ENCODE measurements at places on chromosomes 16 and 17. TPM values are rescaled to one million over a fixed set of nuclear protein-coding genes. Genes with fewer than 3 reads are reported as not detected.

- no peak for DNase-seq
Observed at GRCh38 chr17:69141431-69142174, at the start of gene ABCA6. Gene ABCA6 (minus strand): TSS chr17:69141895. CDS start chr17:69140703, 1,192 bp downstream.

The NACA2 gene
- not detected for total RNA-seq

DNA sequence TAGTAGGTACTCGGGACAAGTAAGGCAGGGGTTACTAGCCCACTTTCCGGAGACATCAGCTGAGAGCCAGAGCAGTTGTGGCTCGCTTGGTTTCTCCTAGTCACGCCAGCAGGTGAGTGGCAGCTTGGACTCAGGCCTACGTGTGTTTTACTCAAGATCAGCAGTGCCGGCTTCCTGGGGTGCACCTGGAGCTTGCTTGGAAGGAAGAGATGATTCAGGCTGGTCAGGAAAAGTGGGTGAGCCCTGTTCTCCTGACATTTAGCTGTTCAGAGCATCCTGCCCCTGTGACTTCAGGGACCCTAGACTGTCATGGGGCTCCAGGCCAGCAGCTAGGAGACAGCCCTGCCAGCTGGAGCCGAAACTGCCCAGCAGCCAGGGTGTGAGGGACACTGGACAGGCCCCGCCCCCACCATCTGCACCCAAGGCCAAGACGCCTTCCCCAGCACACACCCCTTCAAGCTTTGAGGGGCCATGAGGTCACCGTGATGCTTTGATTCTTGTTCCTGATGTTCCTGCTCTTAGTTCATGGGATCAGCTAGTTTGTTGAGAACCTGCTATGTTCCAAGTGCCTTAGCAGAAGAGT lies 238.0 kb upstream of the CIBAR2 start:
- no peak for DNase-seq

The CD300H gene
- total RNA-seq = not detected

The P2RX5 gene
- total RNA-seq = 1.3 TPM

The OR2C1 gene
- total RNA-seq = not detected

GRCh38 chr17:71628306-71628705 lies 492.5 kb upstream of the SOX9 start:
- DNase-seq = no peak

The KRTAP1-1 gene
- total RNA-seq = not detected

DNA sequence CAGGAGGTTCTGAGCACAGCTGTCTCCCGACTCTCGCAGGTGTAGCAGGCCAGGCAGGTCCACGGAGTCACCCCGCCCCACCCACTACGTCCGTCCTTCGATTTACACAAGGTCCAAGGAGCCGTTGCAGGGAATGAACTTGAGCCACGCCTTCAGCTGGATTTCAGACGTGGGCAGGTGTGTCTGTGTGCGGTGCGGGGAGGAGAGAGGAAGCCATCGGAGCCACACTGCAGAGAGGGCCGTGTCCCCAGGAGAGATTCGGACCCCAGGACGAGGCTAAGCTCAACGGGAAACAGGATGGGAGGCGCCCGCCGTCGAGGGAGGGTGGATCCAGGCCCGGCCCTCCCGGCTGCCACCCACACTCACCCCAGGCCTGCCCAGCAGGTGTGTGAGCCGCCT lies 50.3 kb downstream of the RPH3AL start:
- DNase-seq = no peak

DNA sequence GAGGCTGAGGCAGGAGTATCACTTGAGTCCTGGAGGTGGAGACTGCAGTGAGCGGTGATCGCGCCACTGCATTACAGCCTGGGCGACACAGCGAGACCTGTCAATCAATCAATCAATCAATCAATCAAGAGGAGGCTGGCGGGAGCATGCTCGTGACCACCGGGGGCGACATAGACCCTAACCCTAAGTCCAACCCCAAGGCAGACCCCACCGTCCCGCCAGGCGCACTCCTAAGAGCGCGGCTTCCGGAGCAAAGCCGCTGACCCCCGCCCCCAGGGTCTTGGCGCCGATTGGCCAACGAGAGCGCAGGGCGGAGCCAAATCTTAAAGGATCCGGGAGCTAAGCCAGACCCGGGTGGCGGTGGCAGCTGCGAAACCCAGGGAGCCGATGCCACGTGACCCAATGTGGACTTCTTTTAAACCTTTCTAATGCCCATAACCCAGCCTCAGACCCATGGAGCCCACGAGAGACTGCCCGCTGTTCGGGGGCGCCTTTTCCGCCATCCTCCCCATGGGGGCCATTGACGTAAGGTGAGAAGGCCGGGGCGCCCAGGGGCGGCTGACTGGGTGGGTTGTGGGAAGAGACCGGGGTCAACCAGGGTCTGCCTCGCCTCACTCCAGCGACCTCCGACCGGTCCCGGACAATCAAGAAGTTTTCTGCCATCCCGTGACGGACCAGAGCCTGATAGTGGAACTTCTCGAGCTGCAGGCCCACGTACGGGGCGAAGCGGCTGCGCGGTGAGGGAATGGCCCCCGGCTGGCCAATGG lies at the start of gene RANGRF:
Gene RANGRF (plus strand): TSS at position 335 of the 767 bp plus-strand sequence. CDS start 119 bp downstream, at position 454.
- peak; percentile 94 for DNase-seq

DNA sequence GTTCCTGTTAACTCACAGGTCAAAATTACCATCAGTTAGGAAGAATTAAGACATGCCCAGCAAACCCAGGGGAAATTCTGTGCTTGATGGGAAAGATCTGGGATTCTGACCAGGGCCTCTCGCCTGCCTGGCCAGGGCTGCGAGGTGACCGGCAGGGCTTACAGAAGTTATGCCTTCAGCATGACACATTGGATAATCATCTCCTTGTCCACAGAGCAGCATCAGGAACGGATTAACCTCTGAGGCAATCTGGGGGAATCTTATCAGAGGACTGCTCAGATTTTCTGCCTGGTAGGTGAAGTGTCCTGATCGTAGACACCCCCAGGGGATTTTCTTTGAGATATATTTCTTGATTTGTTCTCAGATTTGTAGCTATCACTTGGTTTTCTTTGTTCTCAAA lies 172.5 kb downstream of the HS3ST3A1 start:
- no peak for DNase-seq

DNA sequence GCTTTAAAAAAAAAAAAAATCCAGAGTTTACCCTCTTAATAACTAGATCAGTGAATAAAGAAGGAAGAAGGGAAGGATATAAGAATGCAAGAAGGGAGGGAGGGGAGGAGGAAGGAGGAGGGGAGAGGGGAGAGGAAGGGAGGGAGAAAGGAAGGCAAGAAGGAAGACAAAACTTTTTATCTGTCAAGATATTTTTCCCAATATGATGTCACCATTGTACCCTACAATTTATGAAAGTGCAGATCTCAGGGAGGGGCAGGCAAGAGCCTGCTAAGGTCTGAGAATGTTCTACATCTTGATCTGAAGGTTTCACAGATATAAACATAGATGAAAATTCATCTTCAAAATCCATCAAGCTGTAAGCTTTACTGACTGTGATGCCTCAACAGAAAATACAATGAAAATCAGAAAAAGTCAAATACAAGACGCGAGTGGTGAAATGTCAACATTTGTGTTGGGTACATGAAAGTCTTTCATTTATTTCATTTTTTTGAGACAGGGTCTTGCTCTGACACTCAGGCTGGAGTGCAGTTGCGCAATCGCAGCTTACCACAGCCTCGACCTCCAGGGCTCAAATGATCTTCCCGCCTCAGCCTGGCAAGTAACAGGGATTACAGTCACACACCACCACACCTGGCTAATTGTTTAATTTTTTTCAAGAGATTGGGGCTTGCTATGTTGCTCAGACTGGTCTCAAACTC lies 57.1 kb upstream of the EMP2 start:
- DNase-seq = no peak

The WFDC1 gene
- 33.5 TPM for total RNA-seq

DNA sequence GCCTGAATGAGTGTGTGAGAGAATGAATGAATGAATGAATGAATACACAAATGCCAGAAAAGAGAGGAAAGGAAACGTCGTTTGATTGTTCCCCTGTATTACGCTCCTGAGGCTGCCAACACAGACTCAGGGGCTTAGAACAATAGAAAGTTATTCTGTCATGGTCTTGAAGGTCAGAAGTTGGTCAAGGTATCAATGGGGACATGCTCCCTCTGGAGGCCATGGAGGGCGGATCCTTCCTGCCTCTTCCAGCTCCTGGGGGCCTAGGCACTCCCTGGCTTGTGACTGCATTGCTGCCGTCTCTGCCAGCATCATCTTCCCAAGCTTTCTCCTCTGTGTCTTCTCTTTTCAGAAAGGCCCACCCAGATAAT lies 1.5 kb upstream of the SLC38A8 start:
- peak; percentile 48 for DNase-seq

DNA sequence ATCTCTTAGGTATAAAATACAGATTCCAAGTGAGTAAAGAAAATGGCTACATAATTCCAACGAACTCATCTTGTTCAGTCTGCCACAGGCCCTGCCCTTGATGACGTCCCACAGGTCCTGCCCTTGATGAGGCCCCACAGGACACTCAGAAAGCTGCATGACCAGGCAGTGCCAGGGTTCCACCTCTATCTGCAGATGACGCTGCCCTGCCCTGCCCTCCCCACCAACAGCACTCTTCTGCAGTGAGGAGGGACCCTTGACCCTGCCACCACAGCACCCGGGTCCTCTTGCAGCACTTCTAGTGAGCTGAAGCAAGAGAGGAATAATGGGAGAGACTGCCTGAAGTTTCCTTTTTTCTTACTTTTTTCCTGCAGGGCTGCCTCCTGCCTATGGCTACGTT lies 118.4 kb downstream of the VPS53 start:
- DNase-seq = no peak

DNA sequence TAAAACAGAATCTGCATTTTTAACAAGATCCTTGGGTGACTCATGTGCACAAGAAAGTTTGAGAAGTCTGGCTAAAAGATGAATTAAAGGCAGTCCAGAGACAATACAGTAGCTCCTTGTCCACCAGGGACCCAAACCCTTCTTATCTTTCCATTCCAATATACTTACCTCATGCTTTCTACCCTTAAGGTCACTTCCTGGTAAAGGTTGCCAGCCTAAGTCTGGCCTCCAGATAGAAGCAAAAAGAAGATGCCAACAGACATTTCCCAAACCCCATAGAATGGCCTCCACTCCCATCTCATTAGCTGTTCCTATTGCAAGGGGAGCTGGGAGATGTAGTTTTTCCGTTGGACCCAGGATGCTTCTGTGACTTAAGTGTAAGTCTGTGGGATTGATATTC lies 101.4 kb upstream of the XYLT1 start:
- no peak for DNase-seq

DNA sequence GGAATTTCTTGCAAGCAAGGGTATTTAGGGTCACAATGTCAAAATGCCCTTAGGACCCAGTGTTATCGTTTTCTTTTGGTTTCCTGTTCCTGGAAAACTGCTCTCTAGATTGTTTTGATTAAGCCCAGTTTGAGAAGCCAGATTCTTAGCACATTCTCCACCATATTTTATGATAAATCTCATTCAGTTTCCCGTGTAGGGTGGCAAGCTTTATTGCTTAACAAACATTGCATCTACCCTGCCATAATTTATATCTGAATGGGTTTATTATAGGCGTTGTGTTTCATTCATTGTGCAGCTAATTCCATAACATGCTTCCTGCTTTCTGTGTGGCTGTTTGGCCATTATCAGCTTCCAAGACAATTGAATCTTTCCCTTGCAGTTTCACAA lies 389.1 kb upstream of the DYNLRB2 start:
- DNase-seq = no peak

The MYLK3 gene
- total RNA-seq = 0.78 TPM

GRCh38 chr17:556431-556995 lies 158.1 kb downstream of the VPS53 start:
- DNase-seq = no peak

GRCh38 chr16:74280448-74280847 lies 16.2 kb upstream of the PSMD7 start:
- no peak for DNase-seq

The CLDN7 gene
- total RNA-seq = 3.3 TPM

GRCh38 chr17:57038486-57038885 lies 46.6 kb upstream of the AKAP1 start:
- no peak for DNase-seq

The TSNAXIP1 gene
- total RNA-seq = 1.1 TPM

The GPR139 gene
- total RNA-seq = not detected

DNA sequence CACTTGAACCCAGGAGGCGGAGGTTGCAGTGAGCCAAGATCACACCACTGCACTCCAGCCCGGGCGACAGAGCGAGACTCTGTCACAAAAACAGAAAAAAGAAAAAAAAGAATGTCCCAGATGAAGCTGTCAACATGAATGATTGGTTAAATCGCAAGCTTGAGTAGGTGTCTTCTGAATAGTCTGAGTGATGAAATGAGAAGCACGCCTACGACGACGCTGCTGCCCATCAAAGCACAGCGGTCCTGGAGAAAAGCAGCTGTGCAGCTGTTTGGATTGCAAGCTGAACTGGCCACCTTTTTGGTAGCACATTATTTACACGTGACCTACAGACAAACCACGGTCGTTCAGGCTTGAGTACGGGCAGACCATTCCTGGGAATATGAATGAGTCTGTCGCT lies 12.5 kb downstream of the ADCY9 start:
- peak; percentile 38 for DNase-seq

DNA sequence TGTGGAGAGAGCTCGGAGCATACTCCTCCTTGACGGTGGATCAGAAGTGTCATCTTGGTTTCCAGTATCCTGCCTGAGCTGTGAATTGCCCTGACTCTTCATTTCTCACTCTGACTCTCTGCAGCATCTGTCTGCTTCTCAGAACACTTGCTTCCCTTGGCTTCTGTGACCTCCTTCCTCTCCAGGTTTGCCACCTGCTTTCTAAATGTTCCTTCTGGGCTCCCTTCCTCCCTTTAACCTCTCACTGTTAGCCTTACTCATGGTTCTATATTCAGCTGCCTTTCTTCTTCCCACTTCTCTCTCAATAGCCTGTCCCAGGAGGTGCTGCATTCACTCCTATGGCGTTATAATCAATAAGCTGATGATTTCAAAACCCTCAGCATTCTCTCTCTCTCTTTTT lies 11.2 kb upstream of the PRKAR1A start:
- DNase-seq = no peak

The PRKCB gene
- 6.3 TPM for total RNA-seq

- DNase-seq = no peak
Observed at GRCh38 chr17:12310811-12311210, 290.1 kb downstream of the MAP2K4 start.

GRCh38 chr16:396605-397004 lies 394 bp upstream of the NME4 start:
- DNase-seq = no peak

The CCL13 gene
- total RNA-seq = 10.4 TPM

GRCh38 chr16:8370374-8371270 lies 219.7 kb downstream of the TMEM114 start:
- DNase-seq = no peak

- DNase-seq = no peak
Observed at GRCh38 chr16:84136331-84137125, 8.4 kb downstream of the HSDL1 start.

DNA sequence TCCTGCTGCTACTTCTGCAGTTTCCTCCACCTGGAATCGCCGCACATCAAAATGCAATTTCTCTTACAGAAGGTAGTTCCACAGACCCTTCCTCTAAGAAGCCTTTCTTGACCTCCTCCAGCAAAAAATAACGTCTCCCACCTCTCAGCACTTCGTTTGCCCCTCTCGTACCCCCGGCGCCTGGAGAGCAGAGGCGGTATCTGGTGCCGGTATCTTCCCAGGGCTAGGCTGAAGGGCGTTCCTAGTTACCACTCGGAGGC lies 482 bp downstream of the DCTPP1 start:
- DNase-seq = no peak

The CHP2 gene
- 0.13 TPM for total RNA-seq

GRCh38 chr17:35447499-35447898 lies 1.1 kb downstream of the SLFN13 start:
- no peak for DNase-seq

GRCh38 chr16:66150698-66151482 lies 215.6 kb upstream of the CDH5 start:
- DNase-seq = no peak
